ENCODE measurements at places on chromosomes 13 and 19.

GRCh38 chr13:70842062-70842644 is 733.9 kb upstream of the KLHL1 start:
- DNase-seq: no peak

- DNase-seq: peak; percentile 56
Measured at GRCh38 chr19:34269968-34270621, 15.7 kb downstream of the GARRE1 start.

DNA sequence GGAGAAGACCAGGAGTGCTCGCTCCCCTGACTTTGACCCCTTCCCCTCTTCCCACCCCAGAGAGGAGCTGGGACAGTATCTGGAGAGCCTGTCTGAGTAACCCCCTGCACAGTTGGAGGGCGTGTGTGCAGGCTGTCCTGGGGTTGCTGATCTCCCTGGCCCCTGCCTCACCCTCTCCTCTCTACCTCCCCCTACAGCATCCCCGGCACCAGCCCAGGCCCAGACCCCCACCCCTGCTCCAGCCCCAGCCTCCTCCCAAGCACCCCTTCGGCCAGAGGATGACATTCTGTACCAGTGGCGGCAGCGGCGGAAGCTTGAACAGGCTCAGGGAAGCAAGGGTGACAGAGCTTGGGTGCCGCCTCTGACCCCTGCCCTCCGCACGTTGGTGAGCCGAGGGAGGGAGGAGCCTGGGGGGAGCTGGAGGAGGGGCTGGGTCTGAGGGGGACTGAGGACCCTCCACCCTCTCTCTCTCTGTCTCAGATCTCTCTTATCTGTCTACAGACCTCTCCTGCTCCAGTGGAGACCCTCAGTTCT is 8.7 kb downstream of the PROSER3 start:
- no peak for DNase-seq

DNA sequence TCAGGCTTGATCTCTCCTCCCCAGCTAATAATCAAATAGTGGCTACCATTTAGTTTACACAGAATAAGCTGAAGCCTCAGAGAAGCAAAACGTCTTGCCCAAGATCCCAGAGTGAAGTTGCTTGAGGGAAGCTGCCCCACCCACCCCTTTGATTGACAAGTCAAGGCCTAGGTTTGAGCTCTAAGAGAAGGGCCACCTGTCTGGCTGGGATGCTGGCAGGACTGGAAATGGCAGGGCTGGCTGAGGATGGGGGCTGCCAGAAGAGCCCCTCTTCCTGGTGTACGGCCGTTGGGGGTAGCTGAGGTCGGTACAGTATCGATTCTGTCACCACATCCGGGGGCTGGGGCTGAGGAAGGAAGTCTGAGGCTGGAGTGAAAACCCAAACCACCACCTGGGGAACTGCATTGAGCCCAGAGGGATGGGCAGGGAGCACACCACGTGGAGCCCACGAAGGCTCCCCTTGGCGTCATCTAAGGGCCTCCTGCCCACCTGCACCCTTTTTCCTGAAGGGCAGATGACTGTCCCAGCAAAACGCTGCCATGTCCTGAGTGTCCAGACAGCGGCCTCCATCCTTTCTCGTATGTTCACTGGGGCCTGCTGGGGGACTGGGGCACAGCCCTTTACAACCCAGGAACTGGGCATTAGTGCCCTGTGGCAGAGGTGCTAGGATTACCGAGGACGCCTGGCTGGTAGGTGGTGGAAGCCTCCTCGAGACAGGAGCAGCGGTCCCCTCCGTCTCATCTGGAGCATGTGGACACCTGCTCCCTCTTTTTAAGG is 1.4 kb upstream of the PRKD2 start:
- DNase-seq: no peak

DNA sequence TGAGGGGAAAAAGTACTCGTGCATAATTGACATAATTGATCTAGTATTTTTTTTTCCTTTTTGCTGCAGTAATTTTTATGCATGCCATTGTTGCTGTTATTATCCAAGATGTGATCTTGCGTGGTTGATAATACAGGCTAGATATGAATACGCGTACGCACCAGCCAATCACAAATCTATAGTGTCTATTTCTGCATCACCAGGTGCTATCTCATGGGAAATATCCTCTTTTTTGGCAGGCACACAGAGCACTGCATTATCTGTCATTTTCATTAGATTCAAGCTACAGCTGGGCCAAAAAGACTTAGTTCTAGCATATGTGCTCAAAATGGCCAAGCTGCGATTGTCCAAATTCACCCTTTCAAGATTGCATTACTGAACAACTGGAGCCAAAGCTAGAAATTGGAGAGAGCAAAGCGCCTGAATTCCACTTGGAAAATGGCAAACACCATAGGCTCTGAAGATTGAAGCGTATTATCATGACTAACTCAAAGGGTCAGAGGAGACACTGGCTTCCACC is 181.1 kb downstream of the TSHZ3 start:
- no peak for DNase-seq

GRCh38 chr13:110298505-110299282 is 8.3 kb downstream of the COL4A1 start:
- DNase-seq: peak; percentile 14

GRCh38 chr13:110280985-110281688 is 25.8 kb downstream of the COL4A1 start:
- DNase-seq: no peak
